ENCODE measurements at places on chromosomes 12 and 14.

GRCh38 chr12:50914872-50915484, 37.4 kb upstream of the HIGD1C start:
- DNase-seq: no peak

DNA sequence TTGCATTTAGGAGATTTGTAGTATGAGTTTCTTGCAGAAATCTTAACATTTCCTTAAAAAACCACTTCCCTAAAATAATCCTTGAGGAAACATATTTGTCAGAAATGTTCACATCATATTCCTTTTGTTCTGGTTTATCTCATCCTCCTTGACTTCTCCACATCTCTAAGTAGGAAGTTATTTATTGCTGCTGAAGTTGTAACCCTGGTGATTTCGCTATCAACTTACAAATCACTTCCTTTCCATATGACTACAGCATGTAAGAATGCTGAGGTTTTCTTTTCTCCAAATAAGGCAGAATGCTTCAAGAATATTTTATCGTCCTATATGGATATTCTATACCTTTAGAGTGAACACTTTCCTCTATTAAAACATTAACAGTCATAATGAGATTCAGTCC, 751.7 kb downstream of the NRXN3 start:
- DNase-seq: peak; percentile 86

DNA sequence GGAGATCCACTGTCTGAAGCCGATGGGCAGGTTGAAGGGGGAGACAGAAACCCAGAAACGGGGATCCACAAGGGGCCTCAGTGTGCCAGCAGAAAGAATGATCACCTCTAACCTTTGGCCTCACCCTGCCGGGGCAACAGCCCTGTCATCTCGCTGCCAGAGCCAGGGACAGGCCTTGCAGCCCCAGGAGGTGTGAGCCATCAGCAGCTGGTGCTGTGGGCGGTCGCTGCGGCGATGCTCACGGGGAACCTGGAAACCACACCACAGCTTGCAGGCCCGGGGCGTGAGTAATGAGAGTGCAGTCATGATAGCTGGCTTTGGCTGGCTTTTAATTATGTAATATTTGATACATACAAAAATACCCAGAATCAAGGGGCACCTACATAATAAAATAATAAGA, 4.7 kb upstream of the TTC7B start:
- peak; percentile 11 for DNase-seq

GRCh38 chr14:50014809-50015430, 101.5 kb downstream of the VCPKMT start:
- no peak for DNase-seq

DNA sequence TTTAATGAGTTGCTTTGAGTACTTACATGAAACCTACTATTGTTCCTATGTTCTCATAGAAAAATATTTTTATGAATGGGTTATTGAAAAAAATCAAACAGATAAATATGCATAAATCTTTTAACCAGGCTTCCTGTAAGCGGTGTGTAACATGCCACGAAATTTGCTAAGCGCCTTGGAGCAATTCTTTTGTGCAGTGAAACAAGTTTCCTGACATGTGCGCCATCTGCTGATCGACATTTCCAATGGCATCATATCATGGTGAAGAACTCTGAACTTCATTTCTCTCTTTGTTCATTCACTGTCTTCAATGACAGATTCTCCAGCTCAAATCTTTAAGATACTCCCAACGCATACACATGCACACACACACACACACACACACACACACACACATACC, 145.6 kb upstream of the NAV3 start:
- peak; percentile 79 for DNase-seq

DNA sequence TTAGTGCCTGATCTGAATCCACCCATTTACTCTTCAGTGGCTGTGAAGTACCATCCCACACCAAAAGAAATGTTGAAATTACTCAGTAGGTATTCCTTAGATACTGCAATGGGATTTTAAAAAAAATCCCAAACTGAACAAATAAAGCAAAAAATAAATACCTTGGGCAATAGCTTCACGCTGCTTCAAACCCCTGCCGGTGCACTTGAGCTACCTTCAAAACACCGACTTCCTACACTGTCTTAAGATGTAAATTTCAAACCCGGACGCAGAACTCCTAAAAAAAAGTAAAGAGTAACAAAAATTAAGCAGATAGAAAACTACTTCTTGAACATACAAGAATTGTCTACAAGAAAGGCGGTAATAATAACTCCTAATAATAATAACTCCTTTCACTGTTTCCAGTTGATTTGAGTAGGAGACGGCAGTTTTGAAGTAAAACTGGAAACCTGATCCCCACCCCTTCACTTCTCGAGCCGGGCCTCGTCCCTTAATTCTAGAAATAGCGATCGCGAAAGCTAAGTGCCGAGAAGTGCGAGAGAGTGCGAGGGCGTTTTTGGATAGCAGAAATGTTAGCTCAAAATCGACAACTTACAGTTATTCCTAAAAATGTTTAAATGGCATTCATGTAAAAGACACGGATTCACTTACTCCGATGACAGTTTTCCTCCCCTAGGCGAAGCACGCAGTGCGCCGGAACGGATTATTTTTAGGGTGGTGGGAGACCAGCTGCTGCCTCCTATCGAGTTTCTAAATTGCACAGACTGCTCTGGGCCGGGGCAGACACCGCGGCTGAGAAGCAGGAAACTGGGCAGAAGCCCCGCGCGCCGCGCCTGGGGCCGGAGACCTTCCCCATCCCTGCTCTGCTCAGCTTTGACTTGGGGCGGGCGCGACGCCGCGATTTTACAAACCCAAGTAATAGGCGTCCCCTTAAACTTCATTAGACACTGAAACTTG, at the start of gene ABCC9:
Gene ABCC9, minus strand, starts transcription at position 878 of the 957 bp plus-strand sequence. CDS start 4,752 bp downstream, outside the sequence.
- peak; percentile 25 for DNase-seq

DNA sequence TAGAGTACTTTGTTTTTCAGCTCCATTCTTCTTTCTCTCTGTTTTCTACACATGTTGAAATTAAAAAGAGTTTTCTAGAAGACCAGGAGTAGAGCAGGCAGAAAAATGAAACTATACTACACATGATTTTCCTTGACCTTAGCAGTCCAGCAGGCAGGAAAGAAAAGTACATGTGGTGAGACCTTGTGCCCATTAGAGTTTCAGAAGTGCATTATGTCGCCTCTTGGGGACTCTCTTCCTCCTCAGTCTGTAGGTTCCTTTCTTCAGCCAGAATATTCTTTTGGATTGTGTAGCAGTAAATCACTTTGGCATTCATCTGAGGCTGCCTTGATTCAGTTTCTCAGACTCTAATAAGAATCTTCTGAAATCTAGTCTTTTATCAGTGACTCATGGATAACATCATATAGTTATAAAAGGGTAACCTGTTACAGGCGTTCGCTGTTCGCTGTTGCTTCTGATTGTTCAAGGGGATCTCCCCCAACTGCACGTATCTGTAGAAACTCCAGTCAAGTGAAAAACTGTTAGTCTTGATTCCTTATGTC, 161.8 kb downstream of the ANO4 start:
- no peak for DNase-seq

DNA sequence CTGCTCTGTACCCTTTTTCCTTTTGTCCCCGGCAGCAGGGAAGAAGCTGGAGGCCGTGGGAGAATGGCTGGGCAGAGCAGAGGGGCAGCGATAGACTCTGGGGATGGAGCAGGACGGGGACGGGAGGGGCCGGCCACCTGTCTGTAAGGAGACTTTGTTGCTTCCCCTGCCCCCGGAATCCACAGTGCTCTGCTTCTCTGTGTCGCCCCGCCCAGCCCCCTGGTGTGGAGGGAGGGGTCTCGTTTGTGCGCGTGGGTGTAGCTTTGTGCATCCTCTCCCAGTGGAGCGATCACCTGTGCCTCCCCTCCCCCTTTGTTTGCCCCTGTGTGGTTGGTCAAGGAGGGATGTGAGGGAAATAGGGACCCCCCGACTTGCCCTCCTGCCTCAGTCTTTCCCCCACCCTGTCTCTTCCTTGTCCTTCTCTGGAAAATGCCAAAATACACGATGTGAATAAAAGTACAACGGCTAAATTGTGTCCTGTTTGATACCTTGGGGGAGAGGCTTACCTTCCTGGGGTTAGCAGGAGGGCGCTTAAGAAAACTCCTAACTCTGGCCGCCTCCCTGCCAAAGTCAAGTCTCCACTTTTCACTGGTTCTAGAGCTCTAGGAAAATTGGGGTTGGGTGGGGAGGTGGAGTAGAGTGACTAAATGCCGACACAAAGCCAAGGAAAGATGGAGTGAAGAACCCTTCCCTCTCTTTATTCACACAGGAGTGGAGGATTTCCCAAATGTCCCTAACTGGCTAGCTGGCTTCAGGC, 990 bp upstream of the TPI1 start:
- DNase-seq: no peak

DNA sequence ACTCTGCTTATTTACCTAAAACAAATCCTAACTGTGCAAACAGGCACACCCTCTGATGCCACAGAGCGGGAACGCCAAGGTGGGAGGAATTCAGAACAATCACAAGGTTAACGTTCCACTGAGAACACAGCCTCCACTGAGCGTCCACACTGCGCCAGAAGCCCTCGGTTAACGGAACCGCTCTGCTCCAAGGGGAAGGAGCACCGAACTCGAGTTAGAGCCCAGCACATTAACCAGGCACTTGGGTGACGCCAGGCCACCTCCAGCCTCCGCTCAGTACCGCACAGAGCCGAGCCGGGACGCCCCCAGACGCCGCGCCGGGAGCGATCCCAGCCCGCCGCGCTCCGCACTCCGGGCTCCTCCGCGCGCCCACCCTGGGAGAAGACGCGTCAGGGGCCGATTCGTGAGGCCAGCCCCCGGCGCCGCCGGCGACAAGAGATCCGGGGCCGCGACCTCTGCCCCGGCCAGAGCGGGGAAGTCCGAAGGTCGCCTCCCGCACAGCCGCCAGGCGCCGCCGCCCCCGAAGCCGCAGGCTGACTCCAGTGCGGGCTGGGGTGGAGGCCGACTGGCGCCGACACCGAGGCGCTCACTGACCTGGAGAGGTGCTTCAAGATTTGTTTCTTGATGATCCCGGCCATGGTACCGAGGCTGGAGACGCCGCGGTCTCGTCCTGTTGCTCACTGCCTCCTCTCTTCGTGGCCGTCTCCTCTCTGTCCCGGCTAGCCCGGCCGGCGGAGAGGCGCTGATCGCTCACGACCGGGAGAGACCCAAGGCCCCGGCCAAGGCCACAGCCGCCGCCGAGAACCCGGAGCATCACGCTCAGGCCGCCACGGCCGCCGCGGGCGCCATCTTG, 450 bp downstream of the BLTP3B start:
- peak; percentile 19 for DNase-seq

DNA sequence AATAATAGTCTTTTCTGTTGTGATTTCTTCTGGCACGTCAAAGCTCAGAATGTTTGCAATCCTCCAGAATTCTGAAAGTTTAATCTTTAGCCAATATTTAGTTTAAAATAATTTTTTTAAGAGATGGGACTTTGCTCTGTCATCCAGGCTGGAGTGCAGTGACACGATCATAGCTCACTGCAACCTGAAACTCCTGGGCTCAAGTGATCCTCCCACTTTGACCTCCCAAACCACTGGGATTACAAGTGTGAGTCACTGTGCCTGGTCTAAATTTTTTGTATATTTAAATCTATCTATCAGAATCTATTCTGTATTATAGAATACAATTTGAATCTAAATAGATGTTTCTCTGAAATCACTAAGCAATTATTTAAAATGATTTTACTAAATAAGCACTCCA, 572.7 kb downstream of the VRK1 start:
- DNase-seq: no peak

- peak; percentile 75 for DNase-seq
Observed at GRCh38 chr12:29072631-29073030, 76.4 kb upstream of the FAR2 start.

- DNase-seq: no peak
Observed at GRCh38 chr14:56805201-56805991, 4.9 kb downstream of the OTX2 start.

DNA sequence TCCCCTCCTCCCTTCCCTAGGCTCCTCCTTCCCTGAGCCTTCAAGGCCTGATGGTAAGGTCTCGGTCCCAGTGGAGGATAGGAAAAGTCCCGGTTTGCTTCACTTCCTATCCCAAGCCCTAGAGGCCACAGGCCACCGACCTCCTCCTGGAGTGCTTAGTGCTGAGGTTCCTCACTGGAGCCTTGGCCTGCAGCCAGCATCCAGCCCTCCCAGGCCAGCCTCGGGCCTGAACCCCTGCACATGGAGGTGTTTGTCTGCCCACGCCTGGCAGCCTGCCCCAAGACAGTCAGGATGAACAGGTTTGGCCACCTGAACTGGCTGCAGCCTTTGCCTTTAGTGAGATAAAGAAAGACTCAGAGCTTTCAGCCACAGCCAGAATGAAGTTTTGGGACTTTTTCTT, 15.8 kb upstream of the KRT7 start:
- no peak for DNase-seq

DNA sequence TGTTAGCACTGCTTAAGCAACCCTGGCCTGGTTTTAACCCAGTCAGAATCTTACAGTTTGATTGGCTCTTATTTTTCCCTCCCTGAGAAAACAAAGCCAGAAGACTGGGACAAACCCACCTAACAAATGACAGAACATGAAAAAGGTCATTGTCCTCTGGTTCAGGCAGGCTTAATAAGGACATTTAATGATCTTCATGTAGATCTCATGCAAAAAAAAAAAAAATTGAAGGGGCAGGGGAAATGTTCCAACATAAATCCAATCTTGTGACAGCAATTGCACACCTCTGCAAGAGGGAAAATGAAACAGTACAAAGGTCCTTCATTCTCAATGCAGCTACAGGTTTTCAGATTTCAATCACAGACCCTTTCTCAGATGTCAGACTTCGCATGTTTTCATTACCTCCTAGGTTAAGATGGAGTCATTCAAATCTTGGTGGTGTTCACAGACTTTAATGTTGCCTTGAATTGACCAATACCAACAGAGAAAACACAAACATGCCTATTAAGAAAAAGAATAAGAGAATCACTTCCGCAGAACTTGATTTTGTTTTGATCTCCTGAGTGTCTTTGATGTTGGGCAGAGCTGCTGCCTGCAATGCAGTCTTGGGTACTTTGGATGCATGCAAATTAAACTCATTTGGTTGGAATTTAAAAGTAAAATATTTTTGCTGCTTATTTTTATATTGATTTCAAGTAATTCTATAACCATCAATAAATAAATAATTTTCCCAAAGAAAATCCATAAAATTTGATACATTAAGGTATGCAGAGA, 359.0 kb downstream of the BTG1 start:
- no peak for DNase-seq

GRCh38 chr14:77181603-77182437, at the start of gene TMEM63C:
TMEM63C (plus strand) TSS chr14:77181798; CDS start chr14:77218814, 37,016 bp downstream.
- DNase-seq: no peak

- DNase-seq: no peak
Observed at GRCh38 chr12:53950789-53951576, 3.7 kb upstream of the HOXC12 start.
